Natural killer cell (primary cell): ENCODE measurements at places on chromosomes 2 and 18.

DNA sequence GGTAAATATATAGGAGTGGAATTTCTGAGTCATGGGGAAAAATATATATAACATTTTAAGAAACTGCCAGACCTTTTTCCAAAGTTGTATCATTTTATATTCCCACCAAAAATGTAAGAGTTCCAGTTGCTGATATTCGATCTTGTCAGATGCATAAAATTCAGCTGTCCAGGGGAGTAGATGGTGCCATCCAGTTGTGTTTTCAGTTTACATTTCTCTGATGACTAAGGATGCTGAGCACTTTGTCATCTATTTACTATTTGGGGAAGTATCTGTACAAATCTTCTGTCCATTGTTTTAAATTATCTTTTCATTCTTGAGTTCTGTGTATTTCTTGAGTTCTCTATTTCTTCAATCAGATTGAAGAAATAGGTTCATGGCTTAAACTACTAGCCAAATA lies 126.1 kb downstream of the RTN4 start:
- no peak for DNase-seq

GRCh38 chr2:80893711-80894110 lies 589.2 kb upstream of the LRRTM1 start:
- DNase-seq = no peak

DNA sequence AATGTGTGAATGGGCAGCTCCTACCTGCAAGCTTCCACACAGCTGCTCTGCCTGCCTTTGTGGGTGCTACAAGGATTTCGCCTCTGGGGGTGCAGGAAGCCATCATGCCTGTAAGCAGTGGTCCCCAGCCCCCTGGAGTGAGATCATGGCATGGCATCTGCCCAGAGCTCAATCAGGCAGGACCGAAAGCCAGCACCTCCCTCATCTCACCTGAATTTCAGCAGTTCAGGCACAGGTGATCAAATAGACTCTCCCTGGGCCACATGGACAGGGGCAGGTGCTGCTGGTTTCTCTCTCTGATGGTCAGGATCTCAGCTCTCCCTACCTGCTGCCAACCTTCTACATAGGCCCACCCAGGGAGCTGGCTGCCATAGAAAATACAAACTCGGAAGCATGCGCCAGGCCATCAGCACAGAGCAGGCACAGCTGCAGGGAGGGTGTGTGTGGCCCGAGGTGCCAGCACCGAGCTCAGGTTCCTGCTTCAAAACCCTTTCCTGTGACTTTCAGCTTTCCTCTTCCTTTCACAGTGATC lies 133.2 kb upstream of the ID2 start:
- no peak for DNase-seq

DNA sequence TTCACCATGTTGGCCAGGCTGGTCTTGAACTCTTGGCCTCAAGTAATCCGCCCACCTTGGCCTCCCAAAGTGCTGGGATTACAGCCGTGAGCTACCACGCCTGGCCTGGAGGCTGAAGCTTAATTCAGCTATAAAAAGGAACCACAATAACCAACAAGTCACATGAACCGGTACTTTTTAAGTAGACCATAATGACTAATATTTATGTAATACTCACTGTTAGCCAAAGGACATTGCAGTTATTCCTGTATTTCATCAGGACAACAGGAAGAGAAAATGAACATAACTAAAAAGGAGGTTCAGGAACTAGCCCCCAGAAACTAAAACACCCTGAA lies 49.0 kb upstream of the TMEM87B start:
- DNase-seq = no peak

DNA sequence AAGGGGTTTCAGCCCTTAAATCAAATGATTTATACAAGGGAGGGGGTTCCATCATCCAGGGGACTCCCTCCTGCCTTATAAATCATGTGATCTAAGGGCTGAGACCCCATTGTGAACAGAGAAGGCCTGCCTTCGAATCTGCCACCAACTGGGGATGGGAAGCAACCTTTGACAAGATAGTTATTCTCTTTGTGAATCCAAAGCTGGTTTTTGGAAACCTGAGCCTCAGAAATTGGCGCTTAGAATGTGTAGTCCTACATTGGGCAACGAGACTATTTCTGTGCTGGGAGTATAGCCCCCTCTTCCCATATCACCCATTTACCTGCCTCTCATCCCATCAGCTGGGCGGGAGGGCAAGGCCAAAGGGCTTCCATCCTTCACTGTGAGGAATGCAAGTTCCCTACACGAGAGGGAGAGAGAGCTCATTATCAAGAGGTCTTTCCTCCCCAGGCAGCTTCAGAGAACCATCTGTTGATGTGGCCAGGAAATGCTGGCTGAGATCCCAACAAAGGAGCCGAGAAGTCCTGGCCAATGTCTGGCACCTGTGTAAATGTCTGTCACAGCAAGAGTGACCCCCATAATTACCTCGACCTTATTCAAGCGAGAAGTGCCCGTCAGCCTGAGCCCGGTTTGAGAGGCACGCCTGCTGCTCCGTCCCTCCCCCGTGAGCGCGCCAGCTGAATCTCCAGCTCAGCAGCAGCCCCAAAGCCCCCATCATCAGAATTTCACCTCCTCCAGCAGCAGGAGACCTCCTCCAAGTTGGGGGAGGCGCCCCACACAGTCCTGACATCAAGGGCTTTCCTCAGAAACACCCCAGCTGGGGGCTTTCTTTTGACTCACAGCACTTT lies 48.4 kb upstream of the APCDD1 start:
- no peak for DNase-seq

DNA sequence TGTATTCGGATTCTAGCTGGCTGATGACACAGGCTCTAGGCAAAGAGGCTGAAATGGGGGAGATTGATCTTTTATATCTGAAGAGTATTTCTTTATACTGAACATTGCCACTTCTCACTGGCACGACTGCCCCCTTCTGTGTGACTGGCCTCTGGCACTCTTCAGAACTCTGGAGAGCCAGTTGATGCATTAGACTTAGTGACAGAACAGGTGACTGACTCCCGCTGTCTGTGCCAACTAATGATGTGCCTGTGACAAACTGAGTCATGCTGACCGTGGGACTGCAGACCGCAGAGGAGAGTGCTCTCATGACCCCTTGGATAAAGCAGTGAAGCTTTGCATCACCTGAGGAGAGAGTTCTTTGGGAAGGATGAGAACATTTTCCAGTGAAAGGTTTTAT lies 14.4 kb downstream of the MGAT5 start:
- no peak for DNase-seq

DNA sequence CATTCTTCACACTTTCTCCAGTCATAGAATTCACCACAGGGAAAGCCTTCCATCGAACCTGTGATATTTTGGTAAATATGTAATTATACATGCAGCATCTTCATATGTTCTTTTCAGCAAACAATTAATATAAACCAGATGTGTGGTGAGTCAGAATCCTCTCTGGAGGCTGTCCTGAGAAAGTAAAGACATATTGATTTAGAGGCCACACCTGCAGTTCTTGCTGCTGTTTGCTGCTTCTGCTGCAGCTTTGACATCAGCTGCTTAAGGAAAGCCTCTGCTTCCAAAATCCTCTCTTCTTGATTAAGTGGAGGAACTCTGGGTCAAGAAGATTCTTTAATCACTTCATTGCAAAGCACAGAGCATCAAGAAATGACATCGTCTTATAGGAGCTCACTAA lies 568.8 kb upstream of the ZEB2 start:
- DNase-seq = no peak

DNA sequence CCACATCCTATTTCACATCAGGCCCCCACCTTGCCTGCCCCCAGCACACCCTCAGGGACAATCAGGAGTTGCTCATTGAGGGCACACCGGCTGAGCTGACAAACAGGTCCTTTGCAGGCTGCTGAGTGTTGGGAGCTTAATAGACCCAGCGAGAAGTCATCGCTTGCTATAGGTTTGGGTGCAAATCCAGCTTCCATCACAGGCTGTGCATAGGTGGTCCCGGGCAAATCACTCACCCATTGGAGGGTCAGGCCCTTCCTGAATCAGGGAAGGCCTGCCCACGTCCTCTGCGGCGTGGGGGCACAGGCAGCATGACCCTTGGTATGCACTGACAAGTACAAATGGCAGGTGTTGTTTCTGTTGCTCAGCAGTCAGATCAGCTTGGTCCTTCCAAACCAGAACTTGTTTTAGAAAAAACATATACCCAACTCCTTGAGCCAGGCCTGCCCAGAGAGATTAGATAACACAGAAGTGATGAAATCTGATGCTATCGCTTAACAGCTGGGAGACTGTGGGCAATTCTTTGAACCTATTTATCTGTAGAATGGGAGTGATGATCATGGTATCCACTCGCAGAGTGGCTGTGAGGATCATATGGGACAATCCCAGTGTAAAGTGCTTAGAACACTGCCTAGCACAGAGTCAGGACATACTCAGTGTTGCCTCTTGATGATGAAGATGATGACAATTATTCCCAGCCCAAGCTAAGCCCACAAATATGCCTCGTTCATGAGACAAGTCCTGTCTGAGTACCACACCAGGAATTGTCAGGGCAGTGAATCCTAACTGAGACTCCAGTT lies 34.9 kb downstream of the SMAD7 start:
- no peak for DNase-seq

DNA sequence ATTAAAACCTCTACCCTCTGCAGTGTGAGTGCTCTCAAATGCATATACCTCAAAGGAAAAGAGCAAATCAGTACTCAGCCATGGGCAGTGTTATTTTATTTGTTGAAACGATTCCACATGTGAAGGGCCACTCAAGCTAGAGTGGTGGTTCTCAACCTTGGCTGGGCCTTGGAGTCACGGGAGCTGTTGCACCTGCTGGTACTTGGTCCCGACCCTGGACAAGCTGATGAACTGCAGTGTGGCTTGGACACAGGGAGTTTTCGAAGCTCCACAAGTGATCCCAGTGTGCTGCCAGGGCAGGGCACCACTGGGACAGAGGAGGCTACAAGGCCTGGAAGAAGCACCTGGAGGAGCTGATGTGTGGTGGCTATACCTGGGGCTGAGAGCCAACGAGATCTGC lies 19.7 kb downstream of the GNLY start:
- no peak for DNase-seq

GRCh38 chr2:126359494-126359893 lies 296.5 kb upstream of the GYPC start:
- peak; percentile 37 for DNase-seq

DNA sequence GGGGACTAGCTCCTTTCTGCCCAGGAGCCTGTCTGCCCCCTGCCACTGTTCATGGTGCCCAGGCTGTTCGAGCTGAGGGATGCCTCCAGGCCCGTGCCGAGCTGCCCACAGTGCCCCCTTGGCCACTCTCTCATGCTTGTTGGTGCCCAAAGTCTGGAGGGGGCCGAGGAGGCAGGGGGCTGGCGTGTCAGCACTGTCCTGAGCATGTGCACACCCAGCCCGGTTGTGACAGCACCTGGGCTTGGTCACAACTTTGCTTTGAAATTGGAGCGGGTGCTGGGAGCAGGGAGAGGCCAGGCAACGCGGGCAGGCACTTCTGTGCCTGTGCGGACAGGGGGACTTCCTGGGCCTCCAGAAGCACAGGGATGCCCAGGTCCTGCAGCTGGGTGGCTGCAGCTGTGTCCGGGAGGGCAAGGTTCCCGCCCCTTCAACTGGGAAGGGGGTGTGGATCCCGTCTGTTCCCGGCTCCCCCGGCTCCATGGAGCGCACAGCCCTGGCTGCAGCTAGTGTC lies 22.2 kb upstream of the RAPGEF4 start:
- no peak for DNase-seq

GRCh38 chr2:85734942-85735608 lies 18.7 kb upstream of the ATOH8 start:
- DNase-seq = no peak

DNA sequence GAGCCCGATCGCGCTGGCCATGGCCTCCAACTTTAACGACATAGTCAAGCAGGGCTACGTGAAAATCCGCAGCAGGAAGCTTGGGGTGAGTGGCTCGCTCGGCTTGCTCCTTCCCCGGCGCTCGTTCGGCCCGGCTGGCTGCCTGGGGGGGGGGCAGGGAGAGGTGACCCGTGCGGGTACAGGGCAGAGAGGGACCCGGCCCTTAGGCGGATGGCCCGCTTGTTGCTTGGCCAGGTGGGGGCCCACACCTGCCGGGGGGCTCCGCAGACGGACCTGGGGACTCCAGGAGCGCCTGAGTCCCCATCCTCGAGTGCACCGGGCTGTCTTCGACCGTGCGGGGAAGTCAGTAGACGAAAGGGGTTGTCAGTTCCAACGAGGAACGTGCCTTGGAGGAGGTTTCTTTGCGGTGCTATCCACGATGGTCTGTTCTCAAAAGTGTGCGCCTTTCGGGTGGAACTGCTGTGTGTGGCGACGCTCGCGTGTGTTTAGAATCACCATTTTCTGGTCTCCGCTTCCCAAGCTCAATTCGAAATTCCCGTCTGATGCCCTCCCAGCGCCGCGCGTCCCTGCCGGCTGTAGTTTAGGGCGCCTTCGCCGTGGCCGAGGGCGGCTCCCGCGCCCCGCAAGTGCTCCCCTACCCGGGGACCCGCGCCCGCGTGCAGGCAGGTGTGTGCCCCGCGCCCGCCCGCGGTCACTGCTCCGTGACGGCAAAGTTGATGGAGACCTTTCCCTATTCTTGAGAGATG lies 711 bp downstream of the DOK6 start:
- no peak for DNase-seq

DNA sequence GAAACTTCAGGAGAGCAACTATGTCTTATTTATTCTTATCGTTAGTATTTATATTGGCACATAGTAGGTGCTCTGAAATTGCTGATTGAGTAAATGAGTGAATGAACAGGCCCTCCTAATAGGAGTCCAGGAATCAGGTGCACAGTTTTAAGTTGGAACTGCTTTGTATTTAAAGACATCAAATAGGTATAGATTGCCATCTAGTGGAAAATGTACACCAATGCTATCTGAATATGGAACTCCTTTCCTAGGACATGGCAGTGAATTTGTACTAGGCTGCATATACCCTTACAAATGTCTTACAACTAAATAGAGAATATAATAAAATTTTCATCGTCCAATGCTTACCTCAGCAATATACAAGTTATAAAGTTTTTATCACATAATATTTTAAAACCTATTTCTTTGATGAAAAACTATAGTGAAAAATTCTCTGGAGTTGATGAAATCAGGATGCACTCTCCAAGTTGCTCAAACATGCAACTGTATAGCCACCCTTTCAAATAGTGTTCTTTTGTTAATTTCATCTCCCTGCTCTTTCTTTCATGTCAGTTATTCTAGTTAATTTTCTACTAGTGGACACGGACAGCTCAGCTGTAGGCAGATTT lies 318.9 kb upstream of the SYT4 start:
- DNase-seq = no peak

- DNase-seq = no peak
These were observed 1033.5 kb upstream of the TMEFF2 start for GRCh38 chr2:193228276-193228675.
